GDM1 (cell line): ENCODE measurements at places on chromosomes 13 and 19.

DNA sequence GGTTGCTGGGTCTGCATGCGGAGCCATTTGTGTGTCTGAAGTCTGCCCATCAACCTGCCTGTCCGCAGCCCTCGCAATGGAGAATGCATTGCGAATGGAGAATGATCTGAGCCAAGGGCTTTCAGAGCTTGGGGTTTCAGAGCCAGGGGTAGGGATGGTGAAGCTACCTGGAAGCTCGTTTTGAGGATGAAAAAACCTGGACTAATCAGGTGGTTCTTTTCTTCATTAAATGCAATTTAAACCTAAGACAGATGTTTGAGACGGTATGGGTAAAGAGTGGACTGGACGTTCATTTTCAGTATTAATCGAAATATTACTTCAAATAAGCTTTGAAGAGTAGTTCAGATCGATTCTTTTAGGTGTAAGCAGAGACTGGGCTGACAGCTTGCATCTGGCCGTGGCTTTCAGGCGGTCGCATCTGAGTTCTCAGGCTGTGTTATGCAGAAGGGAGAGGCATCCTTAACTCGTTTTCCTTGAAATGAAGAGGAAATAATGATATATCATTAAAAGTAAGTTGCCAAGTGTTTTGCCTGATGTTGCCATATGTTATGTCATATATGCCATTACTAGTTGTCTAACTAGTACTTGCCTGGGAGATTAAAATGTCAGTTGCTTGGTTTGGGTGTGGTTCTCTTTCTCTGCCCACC lies 801 bp downstream of the MCF2L start:
- DNase-seq: no peak

DNA sequence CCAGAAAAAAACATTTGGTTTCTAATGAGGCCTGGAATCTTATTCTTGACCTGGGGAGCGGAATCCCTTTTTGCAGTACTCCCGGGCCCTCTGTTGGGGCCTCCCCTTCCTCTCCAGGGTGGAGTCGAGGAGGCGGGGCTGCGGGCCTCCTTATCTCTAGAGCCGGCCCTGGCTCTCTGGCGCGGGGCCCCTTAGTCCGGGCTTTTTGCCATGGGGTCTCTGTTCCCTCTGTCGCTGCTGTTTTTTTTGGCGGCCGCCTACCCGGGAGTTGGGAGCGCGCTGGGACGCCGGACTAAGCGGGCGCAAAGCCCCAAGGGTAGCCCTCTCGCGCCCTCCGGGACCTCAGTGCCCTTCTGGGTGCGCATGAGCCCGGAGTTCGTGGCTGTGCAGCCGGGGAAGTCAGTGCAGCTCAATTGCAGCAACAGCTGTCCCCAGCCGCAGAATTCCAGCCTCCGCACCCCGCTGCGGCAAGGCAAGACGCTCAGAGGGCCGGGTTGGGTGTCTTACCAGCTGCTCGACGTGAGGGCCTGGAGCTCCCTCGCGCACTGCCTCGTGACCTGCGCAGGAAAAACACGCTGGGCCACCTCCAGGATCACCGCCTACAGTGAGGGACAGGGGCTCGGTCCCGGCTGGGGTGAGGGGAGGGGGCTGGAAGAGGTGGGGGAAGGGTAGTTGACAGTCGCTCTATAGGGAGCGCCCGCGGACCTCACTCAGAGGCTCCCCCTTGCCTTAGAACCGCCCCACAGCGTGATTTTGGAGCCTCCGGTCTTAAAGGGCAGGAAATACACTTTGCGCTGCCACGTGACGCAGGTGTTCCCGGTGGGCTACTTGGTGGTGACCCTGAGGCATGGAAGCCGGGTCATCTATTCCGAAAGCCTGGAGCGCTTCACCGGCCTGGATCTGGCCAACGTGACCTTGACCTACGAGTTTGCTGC lies at the start of gene ICAM4:
Gene ICAM4, plus strand, starts transcription at position 153 of the 935 bp plus-strand sequence. Its CDS starts 58 bp downstream, at position 211.
- peak; percentile 59 for DNase-seq

GRCh38 chr13:44790289-44790688 lies 199.0 kb downstream of the NUFIP1 start:
- DNase-seq: no peak

DNA sequence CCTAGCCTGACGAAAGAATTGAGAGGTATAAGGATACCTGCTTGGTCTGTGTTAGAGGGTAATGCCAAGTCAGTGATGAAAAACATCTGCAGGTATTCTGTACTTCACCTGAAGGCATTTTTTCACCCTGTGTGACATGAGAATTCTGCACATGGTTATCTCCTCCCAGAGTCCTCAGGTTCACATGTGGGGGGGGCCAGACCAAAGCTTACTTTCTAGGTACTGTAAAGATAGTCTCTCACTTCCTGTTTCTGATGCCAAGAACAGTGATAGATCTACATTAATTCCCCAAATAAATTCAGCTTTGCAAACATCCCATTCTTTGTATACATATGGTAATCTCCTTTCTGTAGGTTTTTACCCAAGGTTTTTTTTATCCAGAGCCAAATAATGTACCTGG lies 53.4 kb downstream of the GPC6 start:
- DNase-seq: no peak

DNA sequence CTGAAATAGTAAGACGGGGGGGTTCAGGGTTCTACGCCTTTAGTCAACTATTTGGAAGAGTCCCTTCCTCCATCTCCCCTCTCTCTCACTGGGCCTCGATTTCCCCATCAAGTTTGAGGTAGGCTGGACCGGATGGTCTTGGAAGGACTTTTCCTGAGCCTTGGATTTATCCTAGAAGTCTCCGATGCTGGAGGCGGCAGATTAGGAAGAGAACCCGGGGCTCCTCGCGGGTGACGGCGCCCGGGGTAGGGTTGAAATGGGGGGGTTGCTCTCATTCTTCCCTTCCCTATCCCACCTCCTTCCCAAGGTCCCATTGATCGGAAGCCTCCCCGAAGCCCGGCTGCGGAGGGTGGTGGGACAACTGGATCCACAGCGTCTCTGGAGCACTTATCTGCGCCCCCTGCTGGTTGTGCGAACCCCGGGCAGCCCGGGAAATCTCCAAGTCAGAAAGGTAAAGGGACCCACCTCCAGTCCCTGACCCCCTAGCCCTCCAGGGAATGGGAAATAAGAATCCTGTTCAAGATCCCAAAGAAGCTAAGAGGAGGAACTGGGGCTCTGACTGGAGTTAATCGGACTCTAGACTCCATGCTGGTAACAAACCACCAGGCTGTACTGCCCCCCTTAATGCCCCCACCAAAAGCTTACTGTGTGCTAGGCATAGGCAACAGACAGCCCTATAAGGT lies 781 bp downstream of the QPCTL start:
- peak; percentile 23 for DNase-seq

DNA sequence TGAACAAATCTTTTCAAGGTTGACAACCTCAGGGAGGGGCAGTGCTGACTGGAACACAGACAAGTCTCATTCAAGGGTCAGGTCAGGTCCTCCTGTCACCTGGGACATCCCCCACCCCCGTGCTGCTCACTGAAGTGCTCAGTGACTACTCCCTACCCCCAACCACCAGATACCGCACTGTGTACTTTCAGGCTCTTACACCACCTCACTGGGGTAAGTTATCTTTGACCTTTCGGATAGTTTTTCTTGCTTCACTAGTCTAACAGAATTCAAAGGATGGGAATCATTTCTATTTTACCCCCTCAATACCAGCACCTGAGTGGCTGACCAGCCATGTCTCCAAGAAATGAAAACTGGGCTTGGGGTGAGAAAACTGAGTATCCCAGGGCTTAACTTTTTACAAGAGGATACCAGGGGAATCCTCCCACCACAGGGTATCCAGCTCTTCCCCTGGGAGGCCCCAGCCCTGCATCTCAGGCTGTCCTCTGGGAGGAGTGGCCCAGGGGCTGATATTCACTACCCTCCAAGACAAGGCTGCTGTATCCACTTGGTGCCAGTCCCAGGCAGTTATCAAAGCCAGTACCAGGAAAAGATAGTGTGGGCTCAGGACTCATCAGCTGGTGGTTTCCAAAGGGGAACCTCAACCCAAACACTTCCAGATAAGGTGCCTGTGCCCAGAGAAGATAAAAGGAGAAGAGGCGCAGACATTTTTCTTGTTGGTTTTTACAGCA lies 2.1 kb downstream of the ZNF563 start:
- no peak for DNase-seq

GRCh38 chr13:47337781-47338507 lies 441.1 kb upstream of the HTR2A start:
- DNase-seq: no peak

GRCh38 chr13:96816874-96817273 lies 177.4 kb downstream of the OXGR1 start:
- DNase-seq: no peak

GRCh38 chr13:80012251-80012650 lies 328.7 kb downstream of the SPRY2 start:
- no peak for DNase-seq

DNA sequence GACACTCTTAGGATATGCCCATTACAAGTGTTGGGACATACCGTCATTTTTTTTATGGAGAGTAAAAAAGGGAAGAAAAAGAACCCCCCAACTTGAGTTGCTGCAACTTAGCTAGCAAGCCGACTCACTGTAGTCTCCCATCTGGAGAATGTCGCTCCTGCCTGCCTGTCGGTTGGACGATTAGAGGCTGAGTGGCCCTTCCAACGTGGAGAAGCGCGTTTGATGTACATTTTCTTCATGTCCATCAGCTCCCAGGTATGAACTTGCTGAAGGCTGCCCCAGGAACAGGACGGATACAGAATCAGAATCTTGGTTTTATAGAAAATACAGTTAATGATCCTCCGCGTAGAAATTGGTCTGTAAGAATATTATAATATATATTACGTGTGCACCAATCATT lies 189.0 kb upstream of the SOX1 start:
- no peak for DNase-seq

DNA sequence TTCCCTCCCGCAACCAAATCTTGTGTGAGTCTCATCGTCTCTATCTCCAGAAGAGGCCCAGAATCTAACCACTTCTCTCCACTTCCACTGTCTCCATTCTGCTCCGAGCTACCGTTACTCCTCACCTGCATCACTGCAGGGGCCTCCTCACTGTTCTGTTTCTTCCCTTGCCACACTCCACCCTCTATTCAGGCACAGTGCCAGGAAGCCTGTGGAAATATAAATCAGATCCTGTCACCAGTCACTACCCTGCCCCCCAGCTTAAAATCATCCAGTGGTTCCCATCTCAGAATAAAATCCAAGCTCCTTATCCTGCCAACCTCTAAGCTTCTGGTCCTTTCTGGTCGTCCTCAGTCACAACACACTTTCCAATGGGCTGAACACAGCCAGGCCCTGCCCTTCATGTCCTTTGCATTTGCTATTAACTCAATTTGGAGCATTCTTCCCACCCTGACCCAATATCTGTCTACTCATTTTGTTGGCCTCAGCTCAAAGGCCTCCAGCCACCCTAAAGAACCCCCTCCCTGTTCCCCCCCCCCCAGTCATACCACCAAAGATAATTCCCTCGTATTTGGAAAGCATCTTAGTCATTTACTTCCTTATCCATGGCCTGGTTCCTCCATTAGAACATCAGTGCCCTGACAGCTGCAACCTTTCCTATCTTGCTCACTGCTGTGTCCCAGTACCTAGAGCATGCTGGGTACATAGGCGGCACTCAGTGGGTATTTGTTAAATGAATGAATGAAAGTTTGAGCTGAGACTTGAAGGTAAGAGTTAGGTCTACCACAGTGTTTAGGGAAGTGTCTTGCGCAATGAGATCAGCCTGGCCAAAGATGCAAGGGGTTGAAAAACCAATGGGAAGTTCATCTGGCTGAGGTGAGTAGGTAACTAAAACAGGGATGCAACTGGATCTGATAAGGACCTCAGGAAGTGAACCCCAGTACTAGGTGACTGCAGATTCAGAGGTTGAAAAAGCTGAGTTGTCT lies 24.4 kb downstream of the ZNF175 start:
- DNase-seq: no peak

GRCh38 chr19:42111384-42111783 lies 20.9 kb downstream of the POU2F2 start:
- DNase-seq: no peak
